ENCODE measurements at places on chromosomes 16 and 17.

DNA sequence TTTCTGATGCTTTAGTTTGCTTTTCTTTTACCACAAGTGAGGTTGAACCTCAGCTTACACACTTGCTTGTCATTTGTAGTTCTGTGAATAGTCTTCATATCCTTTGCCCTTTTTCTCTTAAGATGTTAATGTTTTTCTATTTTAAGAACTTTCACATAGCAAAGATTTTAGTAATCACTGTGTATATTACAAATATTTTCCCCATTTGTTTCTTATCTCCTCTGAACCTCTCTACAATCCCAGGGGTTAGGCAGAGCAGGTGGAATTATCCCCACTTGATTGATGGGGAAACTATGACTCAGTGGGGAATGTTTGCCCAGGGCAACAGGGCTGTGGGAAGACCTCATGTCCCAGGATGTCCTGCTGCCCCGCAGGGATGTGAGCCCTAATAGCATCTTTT, 11.7 kb upstream of the MYH3 start:
- no peak for DNase-seq

DNA sequence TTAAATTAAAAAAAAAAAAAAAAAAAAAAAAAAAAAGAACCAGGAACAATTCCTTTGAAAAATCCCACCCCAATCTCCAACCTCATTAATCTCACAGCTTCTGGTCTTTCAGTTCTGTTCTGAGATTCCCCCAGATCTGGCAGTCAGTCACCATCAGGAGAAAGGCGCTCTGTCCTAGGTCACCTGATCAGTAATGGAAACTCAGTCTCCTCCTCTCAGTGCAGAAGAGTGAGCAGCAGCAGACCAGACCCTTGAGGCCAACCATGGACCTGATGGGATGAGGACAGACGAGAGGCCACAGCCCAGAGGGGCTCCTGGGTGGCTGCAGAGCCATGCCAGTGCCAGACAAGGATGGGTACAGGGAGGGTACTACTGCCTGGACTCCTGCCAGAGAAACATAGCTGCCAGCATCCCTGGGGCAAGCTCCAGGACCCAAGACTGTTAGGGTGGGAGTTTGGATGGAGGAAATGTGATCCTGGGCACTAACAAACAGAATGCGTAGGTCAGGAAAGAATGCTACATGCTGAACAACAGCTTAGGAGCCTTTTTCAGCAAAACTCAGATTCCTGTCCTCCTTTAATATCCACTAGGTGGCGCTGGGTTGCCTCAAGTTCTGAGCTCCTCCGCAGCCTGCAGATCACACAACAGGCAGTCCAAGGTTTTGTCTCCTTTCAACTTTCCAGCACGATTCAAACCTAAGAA, 28.7 kb downstream of the MPG start:
- peak; percentile 68 for DNase-seq

GRCh38 chr17:48122665-48123045, 15.1 kb downstream of the SNX11 start:
- no peak for DNase-seq

DNA sequence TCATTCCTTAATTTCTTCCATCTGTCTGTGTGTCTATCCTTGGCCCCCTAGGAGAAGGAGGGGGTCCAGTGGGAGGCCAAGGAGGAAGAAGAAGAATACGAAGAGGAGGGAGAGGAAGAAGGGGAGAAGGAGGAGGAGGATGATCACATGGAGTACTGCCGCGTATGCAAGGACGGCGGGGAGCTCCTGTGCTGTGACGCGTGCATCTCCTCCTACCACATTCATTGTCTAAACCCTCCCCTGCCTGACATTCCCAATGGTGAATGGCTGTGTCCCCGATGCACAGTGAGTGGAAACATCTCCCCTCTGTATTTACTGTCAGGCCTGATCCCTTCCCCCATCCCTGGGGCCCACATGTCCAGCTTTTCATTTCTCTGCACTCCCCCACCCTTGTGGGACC, 6.3 kb downstream of the CHD3 start:
- DNase-seq: no peak

GRCh38 chr17:59402760-59403159, 71.3 kb downstream of the YPEL2 start:
- DNase-seq: no peak

All from activated CD8-positive, alpha-beta memory T cell treated with anti-CD3 and anti-CD28 coated beads for 24 hours (primary cell).